ENCODE measurements at places on chromosomes 2 and 18.
A peak's percentile ranks its signal among the peaks of the same experiment; 100 is the strongest.

DNA sequence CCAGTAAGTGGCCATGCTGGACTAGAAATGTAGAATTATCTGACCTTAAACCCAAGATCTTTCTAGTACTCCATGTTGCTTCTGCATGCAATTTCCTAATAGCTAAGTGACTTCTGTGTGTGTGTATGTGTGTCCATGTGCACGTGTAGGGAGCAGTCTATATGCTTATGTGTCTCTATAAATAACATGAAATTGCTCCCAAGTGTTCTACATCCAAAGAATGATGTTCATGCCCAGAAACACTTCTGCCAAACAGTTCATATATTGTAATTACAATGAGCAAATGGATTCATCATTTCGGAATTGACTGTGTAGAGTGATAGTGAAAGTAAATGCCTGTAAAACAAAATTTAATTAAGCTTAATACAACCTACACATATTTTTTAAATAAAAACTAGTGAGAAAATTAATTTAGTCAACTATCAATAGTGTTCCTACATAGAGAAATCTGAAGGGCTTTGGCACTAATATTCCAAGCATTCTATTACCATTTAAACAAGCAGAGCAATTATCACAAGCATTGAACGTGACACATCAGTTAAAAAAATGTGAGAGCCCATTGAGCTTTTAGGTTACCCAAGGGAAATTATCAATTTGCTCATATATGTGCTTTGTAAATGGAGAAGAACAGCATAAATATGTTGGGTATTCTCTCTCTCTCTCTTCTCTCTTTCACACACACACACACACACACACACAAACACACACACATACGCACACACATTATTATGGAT, 1067.4 kb downstream of the CNTNAP5 start:
- DNase-seq: peak; percentile 15

GRCh38 chr2:236823041-236823629, 253.5 kb downstream of the ACKR3 start:
- no peak for DNase-seq

DNA sequence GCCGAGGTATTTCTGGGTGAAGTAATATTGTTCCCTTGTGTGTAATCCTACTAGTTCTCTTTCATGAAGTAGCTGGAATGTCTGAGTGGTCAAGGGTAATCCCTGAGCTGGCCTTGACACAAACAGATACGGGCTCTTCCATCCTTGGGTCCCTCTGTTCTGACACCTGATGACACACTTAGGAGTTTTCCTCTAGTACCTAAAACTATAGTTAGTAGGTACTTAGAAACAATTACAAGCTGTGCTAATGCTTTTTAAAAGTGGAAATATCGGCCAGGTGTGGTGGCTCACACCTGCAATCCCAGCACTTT, 59.2 kb upstream of the IL1R1 start:
- DNase-seq: no peak

DNA sequence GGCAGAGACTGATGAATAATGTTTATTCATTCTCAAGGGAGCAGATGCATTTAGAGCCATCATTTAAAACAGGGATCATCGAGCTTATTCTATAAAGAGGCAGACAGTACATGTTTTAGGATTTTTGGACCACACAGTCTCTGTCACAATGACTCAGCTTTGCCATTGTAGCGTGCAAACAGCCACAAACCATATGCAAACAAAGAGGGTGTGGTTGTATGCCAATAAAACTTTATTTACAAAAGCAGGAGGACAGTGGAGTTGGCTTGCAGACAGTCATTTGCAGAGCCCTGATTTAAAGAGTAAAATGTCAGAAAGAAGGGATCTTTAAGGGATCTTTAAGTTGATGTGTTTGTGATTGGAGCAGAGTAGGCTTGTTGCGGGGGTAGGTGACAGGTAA, 51.5 kb downstream of the SMIM21 start:
- DNase-seq: no peak

- DNase-seq: no peak
Measured at GRCh38 chr2:42675815-42676214, 88.1 kb downstream of the OXER1 start.

DNA sequence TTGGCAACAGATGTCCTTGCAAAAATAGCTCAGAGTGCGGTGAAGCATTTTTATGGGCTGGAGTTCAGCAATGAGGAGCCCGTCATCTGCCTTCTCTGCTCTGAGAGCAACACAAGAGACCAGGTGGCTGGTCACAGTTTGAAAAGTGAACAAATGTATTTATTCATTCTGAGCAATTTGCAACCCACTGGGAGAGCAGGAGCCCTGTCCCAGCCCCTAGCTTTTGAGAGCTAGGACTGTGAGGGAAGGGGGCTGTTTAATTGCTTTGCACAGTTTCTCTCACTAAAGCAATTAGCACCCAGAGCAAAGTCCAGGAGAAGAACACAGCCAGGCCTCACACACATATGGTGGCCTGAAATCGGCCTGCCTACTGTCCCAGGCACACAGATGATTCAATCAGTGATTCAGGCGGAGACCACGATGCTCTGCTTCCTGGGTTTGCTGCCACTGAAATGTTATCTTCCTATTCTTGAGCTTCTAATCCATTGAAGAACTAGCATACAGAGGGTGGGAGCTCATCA, 646.1 kb upstream of the ACVR2A start:
- DNase-seq: no peak

GRCh38 chr2:224466304-224466895, 64.5 kb upstream of the FAM124B start:
- DNase-seq: no peak

- DNase-seq: no peak
Measured at GRCh38 chr2:141392517-141393213, 738.2 kb downstream of the LRP1B start.
